AG08395 (cell line): ENCODE measurements at places on chromosomes 16 and 17.
A peak's percentile ranks its signal among the peaks of the same experiment; 100 is the strongest.

- peak; percentile 56 for DNase-seq
Observed at GRCh38 chr16:84044118-84044488, 1.5 kb upstream of the SLC38A8 start.

DNA sequence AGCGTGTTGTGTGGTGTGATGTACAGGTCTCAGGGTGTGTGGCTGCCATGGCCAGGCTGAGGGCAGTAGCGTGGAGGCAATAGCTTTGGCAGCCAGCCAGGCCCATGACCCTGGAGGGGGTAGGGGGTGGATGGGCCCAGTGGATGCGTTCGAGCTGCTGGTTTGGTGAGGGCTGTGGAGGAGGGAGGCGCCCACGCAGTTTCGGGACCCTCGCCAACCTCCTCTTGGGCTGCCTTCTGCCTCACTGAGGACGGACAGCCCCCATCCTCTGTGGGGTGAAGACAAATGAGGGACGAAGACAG is 238.6 kb upstream of the GSE1 start:
- no peak for DNase-seq

DNA sequence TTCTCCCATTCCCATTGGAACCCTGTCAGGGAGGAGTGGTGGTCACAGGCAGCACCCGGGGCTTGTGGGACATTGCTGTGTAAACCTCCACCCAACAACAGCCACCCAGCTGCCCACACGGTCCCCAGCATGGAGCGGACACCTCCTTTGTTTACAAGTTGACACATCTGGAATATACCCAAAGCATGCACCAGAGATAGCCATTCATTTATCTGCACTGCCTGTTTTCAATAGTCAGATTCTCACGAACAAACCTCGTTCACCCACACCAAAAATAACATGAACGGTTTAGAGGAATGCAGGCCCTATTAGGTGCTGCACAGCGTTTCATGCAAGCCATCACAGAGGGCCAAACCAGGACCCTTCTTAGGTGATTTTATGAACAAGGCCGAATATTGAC is 244.8 kb downstream of the FOXL1 start:
- no peak for DNase-seq

- no peak for DNase-seq
Observed at GRCh38 chr17:78517421-78517820, 59.8 kb downstream of the DNAH17 start.
